CD4-positive, alpha-beta T cell treated with Interleukin-15 for 4 hours (primary cell): ENCODE measurements at places on chromosomes 3 and 15.
A peak's percentile ranks its signal among the peaks of the same experiment; 100 is the strongest.

DNA sequence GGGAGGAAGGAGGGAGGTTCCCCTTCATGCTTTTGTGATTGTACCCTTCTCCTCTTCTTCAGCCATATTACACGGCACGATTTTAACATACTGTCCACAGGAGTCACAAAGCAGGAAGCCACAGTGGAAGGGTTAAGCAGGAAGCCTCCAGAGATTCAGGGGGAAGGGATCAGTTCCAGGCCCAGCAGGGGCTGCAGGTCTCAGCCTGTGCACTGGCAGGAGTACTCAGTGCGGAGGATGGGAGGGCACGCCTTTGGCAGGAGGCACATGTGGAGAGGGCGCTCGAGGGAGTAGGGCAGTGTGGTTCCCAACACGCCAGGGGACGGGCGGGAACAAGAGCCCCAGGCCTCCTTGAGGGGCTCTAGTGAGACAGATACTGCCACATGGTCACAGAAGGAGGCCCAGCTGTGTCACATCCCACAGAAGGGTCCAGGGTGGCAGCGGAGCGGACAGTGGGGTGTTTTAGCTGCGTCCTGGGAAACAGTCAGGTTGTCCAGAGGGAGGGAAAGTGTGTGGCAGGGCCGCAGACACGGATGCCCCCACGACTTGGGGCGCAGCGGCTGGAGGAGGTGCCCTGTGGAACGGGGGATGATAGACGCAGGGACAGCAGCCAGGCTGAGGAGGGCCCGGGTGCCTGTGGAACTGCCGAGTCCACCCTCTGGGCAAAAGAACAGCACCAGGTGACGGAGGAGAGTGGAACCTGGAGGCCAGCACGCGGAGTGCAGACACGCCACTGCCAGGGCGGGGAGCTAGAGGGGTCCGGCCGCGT, 77.5 kb downstream of the CHSY1 start:
- no peak for DNase-seq

DNA sequence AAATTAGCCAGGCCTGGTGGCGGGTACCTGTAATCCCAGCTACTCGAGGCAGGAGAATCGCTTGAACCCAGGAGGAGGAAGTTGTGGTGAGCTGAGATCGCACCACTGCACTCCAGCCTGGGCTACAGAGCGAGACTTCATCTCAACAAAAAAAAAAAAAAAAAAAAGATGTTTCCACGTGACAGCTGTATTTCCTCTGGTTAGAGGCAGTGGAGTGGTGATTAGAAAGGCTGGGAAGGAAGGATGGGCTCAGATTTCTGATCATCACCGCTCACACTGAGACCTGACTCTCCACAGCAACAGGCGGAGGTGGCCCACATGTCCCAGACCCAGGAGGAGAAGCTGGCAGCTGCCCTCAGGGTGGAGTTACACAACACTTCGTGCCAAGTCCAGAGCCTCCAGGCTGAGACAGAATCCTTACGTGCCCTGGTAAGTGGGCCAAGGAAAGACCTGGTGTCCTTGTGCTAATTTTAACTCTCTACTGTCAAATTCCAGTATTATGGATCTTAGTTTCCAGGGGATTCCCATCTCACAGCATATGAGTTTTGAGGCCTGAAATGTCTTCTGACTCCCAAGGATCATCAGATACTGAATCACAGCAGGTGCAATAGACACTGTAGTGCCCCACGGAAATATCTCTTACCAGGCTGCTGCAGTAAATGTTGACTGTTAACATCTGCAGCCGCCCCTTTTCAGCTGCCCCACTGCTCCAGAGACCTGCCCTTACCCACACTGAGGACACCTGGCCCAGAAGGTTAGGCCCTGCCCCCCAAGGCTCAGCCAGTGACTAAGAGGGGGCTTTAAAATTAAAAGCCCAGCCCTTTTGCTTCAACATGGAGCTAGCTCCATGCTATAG, 66.9 kb downstream of the BFSP2 start:
- DNase-seq, result no peak

- peak; percentile 58 for DNase-seq
These were observed 5.5 kb upstream of the GP5 start for GRCh38 chr3:194404365-194405140.

DNA sequence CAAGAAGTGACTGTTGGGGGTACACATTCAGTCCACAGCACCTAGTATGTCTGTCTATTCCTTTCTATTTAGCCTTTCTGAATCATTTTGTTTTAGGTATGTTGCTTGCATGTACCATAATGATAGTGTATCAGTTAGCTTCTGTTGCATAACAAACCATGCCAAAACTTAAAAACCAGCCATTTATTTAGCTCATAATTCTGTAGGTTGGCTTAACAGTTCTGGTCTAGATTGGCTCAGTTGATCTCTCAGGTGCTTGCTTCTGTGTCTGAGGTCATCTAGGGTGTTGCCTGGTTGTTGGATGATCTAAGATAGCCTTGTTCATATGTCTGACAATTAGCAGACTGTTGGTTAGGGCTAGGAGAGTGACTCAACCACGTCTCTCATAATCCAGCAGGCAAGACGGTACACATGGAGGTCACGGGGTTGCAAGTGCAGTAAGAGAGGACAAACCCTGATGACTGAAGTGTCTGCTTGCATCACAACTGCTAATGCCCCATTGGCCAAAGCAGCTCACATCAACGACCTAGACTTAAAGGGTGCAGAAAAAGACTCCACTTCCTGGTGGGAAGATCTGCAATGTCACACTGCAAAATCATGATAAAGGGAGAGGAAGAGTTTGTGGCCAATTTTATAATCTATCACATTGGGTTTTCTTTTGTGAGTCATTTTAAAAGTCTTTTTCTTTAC, 6.8 kb upstream of the PDCD6IP start:
- DNase-seq, result no peak

- DNase-seq, result no peak
These were observed 435.2 kb downstream of the MCTP2 start for GRCh38 chr15:94666553-94666952.

GRCh38 chr15:96750361-96750760, 419.9 kb downstream of the NR2F2 start:
- no peak for DNase-seq

GRCh38 chr3:147414390-147415138, 5.4 kb downstream of the ZIC1 start:
- DNase-seq, result no peak

DNA sequence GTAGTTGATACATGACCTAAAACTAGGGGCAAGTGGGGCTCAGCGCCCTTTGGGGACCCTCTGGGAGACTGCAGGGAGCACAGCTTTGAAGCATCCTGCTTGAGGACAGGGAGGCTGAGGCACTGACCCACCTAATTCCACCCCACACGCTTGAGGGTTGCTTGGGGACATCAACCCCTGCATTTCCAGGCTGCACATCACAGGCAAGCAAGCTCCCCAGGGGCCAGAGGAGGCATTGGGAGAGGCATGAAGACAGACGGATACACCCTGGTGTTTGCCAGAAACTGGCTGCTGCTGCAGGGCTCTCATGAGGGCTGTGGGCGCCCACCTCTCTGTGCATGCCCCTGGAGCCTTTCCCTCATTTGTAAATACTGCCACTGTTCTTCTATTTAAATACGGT, 99.3 kb downstream of the ABHD5 start:
- DNase-seq, result no peak

GRCh38 chr3:61600195-61600594, 38.8 kb downstream of the PTPRG start:
- no peak for DNase-seq

DNA sequence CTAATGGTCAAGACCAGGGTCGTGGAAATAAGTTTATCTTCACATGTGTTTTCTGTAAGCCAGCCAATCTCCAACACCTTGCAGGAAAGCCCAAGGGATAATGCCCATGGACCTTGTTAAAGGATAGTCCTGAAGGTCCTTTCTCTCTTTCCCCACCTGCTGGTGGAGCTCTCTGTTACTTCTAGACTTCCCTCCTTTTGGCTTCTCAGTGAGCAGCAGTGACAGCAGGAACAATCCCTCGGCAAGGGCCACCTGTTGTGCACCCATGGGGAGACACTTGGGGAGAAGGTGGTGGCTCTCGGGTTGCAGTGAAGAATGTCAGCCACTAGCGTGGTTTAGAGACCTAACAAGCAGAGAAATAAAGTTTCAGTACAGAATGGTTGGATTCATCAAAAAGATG, 84.0 kb upstream of the OSBPL11 start:
- DNase-seq, result no peak

- peak; percentile 78 for DNase-seq
These were observed 10.9 kb downstream of the RMDN3 start for GRCh38 chr15:40743921-40744814.

GRCh38 chr3:105868431-105868741, 426 bp downstream of the CBLB start:
- DNase-seq, result no peak

- peak; percentile 16 for DNase-seq
These were observed 97.6 kb downstream of the FRMD4B start for GRCh38 chr3:69288161-69288895.

- no peak for DNase-seq
These were observed 1.2 kb downstream of the CRABP1 start for GRCh38 chr15:78341057-78341987.

DNA sequence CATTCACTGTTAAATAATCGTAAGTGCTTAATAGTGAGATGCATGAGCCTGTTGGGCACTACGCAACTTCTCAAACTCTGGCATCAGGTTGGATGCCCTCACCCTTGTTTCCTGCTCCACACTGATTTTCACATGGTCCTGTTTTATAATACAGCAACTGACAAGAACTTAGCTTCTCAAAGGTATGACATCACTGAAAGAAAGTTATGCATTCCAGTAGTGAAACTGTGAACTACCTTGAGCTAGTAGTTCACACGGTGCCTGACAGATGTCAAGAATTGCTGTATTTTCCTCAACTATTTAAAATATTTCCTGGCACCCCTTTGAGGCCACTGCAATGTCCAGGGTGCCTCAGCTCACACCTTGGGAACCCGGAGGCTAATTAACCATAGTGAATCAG, 327.5 kb downstream of the RORA start:
- DNase-seq, result no peak
